OCI-M1 (cell line): ENCODE measurements at places on chromosomes 2 and 18.

GRCh38 chr18:37663446-37663845, 97.8 kb upstream of the CELF4 start:
- no peak for DNase-seq

- no peak for DNase-seq
Measured at GRCh38 chr2:10548626-10549025, 100.5 kb upstream of the ODC1 start.

DNA sequence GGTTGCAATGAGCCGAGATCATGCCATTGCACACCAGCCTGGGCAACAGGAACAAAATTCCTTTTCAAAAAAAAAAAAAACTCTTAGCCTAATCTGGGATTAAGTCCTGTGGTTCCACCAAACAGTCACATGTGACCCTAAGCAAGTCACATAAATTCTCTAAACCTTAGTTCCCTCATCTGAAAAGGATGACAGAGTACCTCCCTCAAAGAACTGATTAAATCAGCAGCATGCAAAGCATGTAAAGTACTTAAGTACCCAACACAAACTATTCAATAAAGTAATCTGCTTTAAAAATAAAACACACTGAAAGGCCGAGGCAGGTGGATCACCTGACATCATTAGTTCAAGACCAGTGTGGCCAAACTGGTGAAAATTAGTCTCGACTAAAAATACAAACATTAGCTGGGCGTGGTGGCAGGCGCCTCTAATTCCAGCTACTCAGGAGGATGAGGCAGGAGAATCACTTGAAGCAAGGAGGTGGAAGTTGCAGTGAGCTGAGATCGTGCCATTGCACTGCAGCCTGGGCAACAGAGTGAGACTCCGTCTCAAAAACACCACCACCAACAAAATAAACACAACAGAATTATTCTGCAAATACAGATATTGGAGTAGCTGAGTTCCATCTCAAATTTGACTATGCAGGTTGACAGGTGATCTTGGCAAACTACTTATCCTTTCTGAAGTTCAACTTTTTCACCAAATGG, 7.0 kb downstream of the USP34 start:
- DNase-seq: peak; percentile 59

- no peak for DNase-seq
Measured at GRCh38 chr18:10482363-10482984, 28.0 kb downstream of the APCDD1 start.

- no peak for DNase-seq
Measured at GRCh38 chr2:173715441-173715840, 249.7 kb downstream of the SP3 start.
